Non-pigmented ciliary epithelial cell (primary cell): ENCODE measurements at places on chromosomes 6 and 20.

- DNase-seq: no peak
These were observed 38.1 kb downstream of the FAM50B start for GRCh38 chr6:3887150-3887700.

DNA sequence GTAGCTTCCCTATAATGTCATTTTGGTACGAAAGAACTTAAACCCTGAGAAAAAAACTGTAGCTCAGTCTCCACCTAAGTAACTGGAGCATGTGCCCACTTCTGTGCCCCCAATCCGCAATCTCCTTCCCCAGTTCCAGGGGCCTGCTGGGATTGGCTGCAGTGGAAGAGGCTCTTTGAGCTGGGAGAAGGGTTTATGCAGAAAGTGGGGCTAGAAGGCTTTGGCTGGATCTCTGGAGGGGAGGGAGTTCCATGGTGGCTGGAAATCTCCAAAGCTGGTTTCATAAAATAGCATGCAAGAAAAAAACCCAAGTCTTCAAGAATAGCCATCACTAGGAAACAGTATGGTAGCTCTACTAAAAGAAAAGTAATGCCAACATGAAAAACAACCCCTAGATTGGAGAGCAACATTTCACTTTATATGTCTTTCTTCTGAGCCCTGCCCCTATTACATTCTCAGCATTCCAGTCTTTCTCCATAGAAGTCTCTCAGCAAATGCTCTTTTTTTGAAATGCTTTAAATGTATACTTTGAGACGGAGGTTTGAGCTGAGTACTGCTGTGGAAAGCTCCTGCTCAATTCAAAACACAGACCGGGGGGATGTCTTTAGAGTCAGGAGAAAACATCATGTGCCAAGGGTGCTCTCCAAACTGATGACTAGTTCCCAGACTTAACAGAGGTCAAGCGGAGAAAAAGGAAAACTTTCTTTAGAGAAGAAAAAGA is 36.0 kb upstream of the FOXO3 start:
- DNase-seq: no peak

DNA sequence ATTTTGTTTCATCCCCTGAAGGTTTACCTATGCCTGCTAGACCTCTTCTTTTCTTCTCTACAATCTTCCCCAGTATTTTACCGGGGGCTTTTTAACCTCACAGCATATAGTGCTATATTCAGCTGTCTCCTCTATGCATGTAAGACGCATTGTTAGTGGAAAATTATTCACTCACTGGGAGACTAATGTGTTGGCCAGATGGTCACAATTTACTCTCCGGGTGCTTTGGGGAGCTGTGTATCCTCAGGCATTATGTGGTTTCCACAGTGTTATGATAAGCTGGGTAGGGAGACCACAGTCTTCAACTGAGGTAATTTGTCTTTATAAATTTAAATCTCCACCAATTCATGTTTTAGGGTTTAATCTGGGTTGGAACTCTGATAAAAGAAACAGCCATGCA is 553.8 kb upstream of the PTCHD4 start:
- DNase-seq: peak; percentile 28

GRCh38 chr6:131937226-131937625 is 13.9 kb downstream of the CCN2 start:
- no peak for DNase-seq

DNA sequence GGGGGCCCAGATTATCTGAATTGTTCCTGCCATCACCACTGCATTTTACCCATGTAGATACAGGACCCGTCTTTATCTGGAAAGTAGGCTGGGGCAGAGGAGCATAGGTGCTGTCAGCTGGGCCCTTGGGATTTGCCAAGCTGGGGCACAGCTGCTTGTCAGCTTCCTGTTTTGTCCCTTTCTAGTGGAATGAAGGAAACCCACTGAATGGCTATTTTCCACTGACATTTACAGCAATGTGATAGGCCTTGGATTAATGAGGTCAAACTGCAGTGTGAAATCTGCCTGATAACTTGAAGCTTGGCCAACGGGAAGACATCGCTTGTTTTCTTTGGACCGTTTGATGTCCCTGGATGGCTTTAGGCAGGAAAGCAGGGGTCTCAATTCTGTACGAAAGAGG is 6.7 kb downstream of the PPP1R16B start:
- DNase-seq: no peak
